OCI-M1 (cell line): ENCODE measurements at places on chromosomes 16 and 17.

DNA sequence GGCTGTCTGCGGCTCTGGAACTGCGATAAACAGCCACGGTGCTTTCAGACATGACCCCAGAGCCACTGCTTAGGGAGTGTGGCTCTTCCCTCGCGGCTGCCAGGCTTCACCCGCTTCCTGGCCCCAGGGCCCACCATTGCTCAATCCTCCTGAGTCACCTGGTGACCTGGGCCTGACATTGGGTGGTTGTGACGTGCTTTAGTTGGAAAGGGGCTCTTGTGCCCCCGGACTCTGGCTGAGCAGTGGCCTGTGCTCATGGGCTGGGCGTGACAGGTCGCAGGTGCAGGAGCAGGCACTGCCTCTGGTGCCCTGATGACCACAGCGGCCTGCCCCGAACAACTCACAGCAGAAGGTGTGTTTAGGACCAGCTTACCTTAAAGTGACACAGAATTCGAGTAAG lies 8.6 kb upstream of the NUDT16L1 start:
- no peak for DNase-seq

- DNase-seq = peak; percentile 76
Measured at GRCh38 chr16:3171855-3172593, 16.0 kb upstream of the OR1F1 start.

- no peak for DNase-seq
Measured at GRCh38 chr17:11140043-11140442, 101.0 kb upstream of the SHISA6 start.

DNA sequence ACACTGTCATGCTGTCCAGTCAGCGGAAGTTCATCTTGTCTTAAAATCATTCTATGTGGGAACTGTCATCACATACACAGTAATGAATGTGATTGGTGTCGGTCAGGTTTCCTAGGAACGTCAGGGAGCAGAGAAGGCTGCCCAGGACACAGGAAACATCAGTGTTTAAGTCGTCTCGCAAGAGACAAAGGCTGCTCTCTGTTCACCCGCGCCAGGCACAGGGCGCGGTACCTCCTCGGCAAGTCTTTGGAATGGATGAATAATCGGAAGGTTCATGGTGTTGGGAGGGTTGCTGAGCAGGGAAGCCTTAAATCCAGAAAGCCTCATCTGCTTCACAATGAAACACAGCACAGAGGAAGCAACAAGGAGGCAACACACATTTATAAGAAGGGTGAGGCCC lies 148.2 kb downstream of the CPPED1 start:
- DNase-seq = no peak

GRCh38 chr17:7822126-7822525 lies 11.9 kb upstream of the KDM6B start:
- no peak for DNase-seq

DNA sequence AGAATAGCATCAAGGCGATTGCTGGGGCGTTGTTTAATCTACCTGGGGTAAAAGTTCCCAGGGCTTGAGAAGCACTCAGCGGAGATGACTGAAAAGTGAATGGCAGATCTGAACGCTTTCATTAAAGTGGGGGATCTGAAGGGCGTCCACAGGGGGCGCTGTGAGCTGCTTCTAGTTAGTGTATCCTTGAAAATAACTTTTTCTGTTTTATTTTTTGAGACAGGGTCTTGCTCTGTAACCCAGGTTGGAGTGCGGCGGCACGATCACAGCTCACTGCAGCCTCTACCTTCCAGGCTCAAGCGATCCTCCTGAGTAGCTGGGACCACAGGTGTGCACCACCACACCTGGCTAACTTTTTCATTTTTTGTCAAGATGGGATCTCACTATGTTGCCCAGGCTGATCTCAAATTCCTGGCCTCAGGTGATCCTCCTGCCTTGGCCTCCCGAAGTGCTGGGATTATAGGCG lies 360.4 kb downstream of the SEC14L1 start:
- DNase-seq = peak; percentile 18
